CD4-positive, alpha-beta T cell treated with Interleukin-1 beta for 1 hour (primary cell): ENCODE measurements at places on chromosomes 3 and 15.

DNA sequence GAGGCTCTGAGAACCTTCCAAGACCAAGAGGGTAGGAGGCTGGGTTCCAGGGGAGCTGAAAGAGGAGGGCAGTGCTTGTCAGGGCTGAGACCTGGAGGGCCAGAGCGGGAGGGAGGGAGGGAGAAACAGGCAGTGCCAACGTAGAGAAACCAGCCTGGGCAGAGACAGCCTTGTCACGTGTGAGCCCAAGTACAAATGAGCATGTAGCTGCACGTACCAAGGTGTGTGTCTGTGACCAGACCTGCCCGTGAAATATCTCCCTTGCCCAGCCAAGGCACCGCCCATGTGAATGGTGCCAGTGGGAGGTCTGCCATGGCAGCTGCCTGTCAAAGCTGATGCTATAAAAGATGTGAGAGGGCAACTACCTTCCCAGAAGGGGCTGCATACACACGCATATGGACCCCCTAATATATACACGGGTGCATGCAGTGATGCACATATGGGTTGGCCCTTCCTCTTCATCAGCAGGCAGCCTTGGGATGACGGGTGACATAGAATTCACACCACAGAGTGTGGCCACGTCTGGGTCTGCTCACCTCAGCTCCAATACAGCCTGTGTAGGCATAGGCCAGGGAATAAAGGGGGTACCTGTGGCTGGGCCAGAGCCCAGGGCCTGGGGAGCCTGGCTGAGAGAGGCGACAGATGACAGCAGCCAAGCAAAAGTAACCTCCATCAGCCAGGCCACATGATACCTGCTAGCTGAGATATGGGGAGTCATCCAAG is 7.8 kb upstream of the CTDSPL start:
- DNase-seq, result no peak

GRCh38 chr15:51424780-51425179 is 83.3 kb downstream of the GLDN start:
- DNase-seq, result no peak

GRCh38 chr3:26622621-26623418 is at the start of gene LRRC3B:
Gene LRRC3B (plus strand): TSS chr3:26622772. CDS start chr3:26709673, 86,901 bp downstream.
- no peak for DNase-seq

DNA sequence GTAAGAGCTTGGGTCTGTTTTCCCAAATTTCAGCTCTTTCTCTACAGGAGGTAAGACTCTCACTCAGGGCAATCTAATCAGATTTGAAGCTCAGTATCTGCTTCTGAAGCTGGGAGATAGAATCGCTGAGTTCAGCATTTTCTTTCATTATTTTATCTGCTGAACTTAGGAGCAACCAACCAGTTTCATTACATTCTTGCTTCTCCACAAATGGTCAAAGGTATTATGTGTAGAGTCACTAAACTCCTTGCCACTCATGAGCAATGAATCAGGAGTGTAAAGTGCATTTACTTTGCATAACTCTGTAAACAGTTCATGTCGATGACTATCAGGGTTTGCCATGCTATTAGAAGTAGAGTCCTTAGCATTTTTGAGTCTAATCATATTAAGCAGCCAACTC is 249.4 kb downstream of the CHL1 start:
- no peak for DNase-seq

DNA sequence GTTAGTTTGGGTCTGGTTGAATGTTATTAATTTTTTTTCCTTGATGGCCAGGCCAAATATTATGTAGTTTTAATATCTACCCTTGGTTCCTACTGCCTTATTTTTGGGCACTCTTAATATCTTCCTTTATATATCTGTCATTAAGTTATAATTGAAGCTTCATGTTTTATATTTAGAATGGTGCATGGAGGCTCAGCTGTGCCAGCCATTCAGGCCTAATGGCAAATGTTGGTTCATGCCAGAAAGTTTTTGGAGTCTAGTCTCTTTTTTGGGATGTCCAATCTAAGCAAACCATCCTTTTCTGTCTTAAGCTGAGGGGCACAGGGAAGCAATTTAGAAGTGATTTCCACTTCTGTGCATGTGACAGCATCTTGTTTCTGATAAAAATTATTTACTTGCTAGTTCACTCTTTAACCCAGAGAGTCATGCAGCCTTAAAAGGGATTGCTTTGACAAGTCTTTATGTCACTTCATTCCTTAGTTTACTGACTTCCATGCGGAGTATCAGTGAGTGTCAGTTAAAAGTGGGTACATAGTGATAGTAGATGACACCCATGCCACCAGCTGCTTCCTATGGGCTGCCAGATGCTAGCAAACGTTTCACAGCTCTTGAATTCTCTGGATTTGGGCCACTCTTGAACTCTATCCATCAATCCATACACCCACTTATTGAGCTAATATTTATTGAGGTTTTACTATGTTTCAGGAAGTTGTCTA is 33.0 kb downstream of the MITF start:
- DNase-seq, result no peak

- no peak for DNase-seq
Measured at GRCh38 chr3:45528429-45528828, 66.1 kb upstream of the LIMD1 start.

- DNase-seq, result no peak
Measured at GRCh38 chr3:30428251-30428650, 178.2 kb upstream of the TGFBR2 start.

- DNase-seq, result no peak
Measured at GRCh38 chr3:119774444-119774843, 7.5 kb upstream of the NR1I2 start.

GRCh38 chr3:120909602-120909878 is 1.5 kb downstream of the STXBP5L start:
- DNase-seq, result no peak

GRCh38 chr3:33278163-33278562 is 921 bp downstream of the FBXL2 start:
- DNase-seq, result no peak

DNA sequence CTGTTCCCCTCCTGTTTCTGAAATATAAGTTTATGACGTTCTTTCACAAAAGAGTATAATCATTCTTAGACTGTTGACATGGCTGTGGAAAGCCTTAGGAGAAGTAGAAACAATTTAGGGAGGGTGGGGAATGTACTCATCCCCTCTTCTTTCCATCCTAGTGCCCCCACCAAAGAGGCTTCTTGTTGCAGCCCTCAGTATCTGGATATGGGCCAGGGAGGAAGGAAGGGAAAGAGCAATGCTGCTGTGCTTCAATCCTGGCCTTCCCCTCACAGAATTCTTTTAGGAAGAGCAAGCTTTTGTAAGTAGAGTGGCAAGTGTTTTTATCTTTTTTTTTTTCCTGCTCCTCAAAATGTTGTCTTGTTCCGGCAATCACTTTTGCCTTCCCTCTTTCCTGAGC is 1.7 kb downstream of the INAFM2 start:
- DNase-seq, result no peak

- DNase-seq, result no peak
Measured at GRCh38 chr3:50139718-50140423, 15.3 kb upstream of the SEMA3F start.

DNA sequence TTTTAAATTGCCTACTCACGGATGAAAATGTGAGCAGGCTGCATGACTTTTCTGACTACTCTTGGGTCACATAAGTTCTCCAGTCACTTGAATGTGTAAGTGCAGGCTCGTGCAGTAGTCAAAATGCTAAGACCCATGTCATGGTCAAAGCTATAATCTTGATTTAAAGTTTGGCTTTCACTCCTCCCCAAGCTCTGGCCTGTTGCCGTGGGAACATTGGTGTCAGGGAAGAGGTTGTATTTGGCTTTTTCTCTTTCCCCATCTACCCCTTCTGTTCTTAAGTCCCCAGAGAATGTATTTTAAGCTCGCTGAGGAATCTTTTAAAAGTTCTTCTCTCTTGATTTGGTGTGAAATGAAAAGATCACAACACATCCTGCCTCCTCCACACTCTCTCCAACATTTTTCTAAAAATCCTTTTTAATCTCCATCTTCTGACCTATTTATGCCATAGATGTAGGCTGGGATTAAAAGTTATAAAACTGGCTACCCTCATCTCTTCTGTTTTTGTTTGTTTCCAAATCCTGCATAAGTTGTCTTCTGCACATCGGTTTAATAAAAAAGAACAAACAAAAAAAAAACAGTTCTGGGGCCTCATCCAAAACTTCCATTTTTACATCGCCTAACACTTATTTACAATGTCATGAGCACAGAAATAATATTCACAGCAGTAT is 61.4 kb upstream of the ADAMTSL3 start:
- DNase-seq, result no peak

DNA sequence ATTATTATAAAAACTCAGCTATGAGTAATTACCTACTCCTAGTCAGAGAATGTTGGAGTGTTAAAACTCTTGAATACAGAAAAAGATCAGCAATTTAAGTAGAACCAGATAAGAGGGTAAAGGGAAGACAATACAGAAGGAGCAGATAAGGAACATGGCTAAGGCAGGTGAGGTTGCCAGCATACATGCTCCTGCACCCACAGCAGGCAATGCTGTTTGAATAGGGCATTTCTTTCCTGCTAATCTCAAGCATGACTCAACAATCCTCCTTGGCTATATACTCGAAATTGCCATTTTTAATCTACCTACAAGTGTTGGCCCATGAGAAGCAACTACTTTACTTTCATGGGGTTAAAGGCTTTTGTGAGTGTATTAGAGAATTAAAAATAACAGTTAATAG is 494.5 kb downstream of the DIPK2A start:
- DNase-seq, result no peak

DNA sequence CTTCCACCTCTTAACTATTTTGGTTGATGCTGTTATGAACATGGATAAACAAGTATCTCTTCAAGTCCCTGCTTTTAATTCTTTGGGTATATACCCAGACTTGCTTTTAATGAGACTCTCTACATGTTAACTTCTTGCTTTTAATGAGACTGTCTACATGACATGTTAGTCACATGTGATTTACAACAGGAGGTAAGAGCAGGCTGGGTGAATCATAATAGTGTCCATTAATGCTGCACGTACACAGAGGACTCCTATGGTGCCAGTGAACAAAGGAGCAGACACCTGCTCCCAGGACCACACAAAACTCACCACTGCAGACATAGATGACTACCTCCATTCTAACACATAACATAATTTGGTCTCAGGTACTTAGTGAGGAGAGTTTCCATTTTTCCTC is 273.4 kb upstream of the NSMCE3 start:
- no peak for DNase-seq

DNA sequence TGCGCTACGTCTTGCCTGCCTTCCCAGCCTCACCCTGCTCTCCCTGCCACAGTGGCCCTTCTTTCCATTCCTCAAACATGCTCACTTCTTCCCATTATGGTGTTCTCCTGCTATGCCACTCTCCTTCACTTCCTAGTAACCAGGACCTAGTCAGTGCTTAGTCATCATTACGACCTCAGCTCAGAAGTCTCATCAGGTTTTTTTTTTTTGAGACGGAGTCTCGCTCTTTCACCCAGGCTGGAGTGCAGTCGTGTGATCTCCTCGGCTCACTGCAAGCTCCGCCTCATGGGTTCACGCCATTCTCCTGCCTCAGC is 149.5 kb downstream of the GREM1 start:
- DNase-seq, result no peak

DNA sequence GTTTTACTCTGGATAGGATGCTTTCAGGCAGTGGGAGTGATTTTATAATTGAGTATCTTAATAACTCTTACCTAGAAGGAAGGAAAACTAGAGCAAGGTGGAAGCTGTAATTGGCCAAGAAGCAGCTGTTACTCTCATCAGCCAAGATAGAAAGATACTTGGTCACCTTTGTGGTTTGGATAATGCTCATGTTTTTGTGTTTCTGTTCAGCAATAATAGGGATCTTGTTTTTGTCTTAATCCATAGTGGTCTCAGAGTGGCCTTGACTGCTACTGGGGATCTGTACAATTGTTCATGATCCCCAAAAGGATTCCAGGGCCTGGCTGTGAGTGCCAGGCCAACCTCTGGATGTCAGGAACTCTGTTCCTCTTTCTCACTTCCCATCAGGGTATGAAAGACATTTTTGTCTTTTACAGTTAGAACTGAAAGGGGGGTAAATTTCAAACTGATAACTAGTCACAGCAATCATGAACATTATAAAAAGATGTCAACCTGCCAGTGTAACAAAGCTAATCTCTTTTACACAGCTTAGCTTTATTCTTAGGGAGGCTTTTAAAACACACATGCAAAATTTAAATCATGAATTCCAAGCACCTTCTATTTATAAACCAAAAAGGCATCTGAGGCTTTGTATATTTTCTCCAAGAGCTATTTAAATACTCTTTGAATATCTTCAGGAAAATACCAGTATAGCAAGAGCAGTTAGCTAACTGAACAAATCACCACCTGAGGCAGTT is 6.0 kb downstream of the UBL7 start:
- no peak for DNase-seq

DNA sequence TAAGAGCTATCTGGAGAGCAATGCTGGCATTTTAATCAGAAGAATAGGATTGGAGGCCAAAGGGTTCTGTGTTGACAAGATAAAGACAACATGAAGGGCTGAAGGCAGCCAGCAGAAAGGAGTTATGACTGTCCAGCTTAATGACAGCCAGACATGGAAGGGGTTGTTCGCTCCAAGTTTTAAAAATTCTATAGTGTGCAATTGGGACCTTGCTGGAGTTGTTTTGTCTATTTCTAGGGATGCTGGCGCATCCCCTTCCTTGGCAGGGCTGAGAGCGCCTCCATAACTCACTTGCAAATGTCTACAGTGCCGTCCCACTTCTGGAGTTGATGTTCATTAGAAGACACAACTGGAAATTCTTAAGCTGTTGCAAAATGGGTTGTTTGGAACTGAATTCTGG is 200.7 kb downstream of the TLE3 start:
- no peak for DNase-seq

DNA sequence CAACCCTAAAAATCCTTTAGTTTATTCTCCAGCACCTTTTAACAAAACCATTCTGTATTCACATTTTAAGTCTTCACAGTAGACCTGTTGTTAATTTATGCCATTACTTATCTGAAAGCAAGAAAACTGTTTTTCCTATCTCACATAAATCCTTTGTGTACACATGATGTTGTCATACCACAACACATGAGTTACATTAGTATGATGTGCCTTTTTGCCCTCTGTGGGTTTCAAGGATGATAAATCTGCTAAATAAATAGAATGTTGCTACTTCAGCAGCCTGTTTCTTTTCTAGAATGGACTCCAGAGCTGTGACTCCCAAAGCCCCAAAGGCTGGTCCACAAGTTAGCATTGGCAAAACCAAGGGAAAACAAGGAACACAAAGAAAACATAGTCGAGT is 151.6 kb downstream of the SERPINI1 start:
- DNase-seq, result no peak

GRCh38 chr15:45458746-45459403 is 63.7 kb downstream of the SLC30A4 start:
- peak; percentile 84 for DNase-seq

DNA sequence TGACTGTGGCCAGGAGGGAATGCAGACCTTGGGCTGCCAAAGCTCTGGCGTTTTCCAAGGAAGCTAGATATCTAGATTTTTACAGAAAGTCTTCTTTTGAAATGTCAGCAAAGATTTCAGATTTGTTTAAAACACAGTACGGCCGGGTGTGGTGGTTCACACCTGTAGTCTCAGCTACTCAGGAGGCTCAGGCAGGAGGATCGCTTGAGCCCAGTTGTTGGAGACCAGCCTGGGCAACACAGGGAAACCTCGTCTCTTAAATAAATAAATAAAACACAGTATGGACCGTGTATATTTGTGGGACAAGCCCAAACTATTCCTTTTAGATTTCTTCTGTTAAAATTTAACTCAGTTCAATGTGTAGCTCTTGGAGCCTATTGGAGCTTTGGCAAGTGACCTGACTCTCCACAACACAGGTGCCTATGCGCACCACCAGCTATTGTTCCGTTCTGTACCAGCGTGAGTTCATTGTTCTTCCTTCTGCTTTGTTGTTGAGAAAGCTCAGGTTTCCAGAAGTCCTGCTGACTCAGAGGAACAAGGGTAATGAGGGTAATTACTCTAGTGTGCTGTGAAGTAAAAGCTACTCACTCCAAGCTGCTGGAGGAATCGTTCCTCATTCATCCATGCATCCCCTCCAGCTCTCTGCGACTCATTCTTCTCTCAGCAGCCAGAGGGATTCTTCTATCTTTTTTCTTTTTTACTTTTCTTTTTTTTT is 73.1 kb upstream of the SLC6A6 start:
- DNase-seq, result no peak
